ENCODE measurements at places on chromosomes 16 and 17.

GRCh38 chr16:12458591-12459358 lies 344.9 kb downstream of the CPPED1 start:
- DNase-seq = no peak

DNA sequence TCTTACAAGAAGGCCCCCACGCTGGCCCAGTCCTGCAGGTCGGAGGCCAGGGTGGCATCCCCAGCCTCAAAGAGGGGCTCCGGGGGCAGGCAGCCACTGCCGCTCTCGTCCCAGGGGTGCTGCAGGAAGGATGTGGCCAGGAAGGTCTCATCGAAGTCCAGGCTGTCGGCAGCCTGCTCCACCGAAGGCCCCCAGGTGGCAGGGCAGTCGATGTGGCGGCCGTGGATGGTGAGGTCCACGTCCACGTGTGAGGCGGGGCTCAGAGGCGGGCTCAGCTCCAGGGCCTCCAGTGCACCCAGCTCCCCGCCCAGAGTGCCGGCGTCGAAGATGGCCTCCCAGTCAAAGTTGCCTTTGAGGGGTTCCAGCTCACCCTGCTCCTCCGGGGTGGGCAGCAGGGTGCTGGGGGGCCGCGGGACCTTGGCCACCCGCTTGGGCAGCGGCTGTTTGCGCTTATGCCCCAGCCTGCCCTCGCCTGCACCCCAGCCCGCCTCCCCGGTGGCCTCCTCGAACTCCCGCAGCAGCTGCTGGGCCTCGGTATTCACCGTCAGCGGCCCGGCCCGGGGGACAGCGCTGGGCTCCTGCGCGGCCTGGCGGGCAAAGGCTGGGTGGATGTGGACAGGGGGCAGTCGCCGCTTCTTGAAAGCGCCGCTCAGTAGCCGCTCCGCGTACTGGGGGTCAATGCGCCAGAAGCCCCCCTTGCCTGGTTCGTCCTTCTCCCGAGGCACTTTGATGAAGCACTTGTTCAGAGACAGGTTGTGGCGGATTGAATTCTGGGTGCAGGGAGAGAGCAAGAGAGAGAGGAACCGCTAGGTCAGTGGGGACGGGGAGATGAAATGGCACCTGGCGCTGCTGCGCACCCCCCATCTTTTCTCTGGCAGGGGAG lies 3.5 kb downstream of the FOXJ1 start:
- no peak for DNase-seq

- DNase-seq = no peak
Observed at GRCh38 chr16:83533193-83533592, 274.6 kb upstream of the HSBP1 start.

- no peak for DNase-seq
Observed at GRCh38 chr17:77449908-77450741, 309.4 kb downstream of the SEC14L1 start.

- no peak for DNase-seq
Observed at GRCh38 chr16:51753467-51754127, 602.5 kb upstream of the SALL1 start.

DNA sequence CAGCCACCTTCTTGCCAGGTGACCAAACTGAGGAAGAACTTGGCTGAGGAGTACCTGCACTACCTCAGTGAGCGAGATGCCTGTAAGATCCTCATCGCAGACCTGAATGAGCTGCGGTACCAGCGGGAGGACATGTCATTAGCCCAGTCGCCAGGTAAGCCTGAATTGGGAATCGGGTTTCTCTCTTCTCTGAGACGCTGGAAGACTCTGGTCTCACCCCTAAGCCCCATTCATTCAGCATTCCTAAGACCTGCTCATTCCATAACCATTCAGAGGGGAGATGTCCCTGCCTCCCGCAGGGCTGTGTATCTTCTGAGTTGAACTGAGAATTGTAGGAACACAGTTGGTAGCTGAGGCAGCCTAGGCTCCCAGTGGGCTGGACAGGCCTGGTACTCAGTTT lies 17.0 kb upstream of the THAP11 start:
- DNase-seq = no peak

- DNase-seq = no peak
Observed at GRCh38 chr16:20878682-20879147, 21.4 kb downstream of the DCUN1D3 start.

GRCh38 chr17:46942441-46943217 lies 19.7 kb downstream of the GOSR2 start:
- peak; percentile 17 for DNase-seq

GRCh38 chr16:29312835-29313558 lies 93.5 kb downstream of the NPIPB11 start:
- DNase-seq = no peak

DNA sequence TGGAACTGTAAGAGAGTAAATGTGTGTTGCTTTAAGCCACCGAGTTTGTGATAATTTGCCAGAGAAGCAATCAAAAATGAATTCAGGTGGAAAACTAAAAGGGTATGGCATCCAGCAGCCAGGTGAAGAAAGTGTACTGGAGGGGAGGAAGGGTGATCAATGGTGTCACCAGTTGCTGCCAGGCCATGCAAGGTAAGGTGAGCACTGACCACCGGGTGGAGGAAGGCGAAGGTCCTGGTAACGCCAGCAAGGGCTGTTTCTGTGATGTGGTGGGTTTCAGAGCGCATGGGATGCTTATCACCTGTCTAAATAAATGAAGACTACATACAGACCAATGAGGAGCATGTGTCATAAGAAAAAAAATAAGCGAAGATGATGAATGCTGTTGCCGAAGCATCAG lies 6.9 kb downstream of the FA2H start:
- no peak for DNase-seq

DNA sequence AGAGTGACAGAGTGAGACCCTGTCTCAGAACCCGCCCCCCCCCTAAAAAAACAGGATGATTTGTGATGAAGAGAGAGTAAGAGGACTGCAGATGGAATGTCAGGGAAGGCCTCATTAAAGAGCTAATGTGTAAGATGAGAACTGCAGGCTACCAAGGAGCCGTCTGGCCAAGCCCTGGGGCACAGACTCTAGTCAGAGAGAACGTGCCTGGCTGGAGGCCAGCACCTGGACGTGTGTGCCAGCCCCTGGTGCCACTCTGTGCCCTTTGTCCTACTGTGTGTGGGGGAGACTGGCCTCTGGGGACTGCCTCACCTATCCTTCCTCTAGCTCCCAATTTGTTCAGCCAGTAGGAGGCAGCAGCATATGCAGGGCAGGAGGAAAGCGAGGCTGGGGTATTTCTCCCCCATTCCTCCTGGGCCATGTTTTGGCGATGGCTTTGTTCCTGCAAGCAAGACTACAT lies 37.1 kb downstream of the KNOP1 start:
- DNase-seq = no peak

GRCh38 chr16:75805946-75806345 lies 79.7 kb upstream of the CPHXL start:
- no peak for DNase-seq

DNA sequence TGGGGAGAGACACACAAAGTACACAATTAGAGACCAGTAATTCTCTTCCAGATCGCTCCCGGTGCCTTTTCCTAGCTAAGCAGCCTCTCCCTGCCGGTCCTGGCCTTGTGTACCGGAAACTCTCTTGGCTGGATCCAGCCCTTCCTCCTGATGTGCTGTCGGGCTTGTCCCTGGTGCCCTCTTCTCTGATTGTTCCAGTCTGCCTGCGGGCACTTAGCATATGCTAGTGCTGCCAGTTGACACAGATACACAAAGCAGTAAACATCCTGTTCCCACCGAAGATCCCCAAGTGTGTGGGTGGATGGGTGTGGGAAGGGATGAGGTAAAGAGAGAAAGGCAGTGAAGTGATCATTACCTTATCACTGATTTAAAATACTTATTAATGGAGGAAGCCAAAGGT lies 9.7 kb downstream of the HS3ST3B1 start:
- no peak for DNase-seq

DNA sequence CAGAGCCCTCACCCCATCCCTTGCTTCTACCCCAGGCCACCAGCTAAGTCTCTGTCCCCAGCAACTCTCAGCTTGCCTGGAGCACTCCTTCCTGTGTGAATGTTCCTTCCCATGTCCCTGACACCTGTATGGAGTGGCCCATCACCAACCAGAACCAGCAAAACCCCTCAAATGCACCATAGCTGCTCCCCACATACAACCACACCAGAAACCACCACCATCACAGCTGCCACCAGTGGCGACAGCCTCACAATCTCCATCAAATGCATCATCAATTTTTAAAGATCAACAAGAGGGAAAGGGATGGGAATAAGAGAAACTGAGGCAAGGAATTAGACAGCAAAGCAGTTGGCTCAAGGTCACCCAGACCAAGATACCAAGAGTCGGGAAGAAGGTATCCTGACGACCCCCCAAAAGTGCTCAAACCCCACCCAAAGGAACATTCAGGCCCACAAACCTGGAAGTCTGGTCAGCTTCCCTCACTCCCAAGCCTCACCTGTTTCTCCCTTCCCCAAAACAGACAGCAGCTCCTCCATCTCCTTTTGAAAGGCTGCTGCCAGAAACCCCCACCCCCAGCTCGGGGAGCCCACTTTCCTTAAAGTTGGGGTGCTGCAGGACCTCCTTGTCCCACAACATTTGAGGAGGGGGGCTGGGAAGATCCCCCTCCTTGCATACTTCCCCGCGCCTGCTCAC lies 1.8 kb downstream of the SRCIN1 start:
- DNase-seq = no peak

DNA sequence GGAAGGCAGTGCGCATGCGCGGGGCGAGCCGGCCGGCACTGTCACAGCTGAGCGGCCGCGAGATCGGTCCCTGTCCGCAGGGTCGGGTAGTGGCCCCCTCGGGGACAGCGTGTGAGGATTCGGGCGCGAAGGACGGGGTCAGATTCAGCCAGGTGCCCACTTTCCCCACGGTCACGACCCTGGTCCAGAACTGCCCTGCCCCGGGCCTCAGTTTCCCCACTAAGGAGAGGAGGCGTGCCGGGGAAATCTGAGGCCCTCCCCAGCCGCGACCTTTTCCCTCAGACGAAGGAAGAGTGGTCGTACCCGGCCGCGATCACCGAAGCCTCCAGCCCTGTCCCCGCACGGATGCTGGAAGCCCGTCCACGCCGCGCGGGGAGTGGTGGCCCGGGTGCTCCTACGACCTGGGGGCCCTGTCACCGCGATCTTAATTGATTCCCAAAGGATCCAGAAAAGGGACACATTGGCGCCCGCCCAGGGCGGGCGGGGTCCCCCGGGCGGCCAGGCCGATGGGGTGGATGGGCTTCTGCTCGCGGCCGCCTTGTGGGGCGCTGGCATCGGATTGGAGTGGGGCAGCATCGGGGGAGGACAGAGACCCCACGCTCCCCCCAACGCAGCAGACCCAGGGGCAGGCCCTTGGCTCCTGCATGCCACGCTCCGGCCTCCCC lies 57.7 kb downstream of the SRL start:
- no peak for DNase-seq

GRCh38 chr16:49854796-49855203 lies 1.1 kb downstream of the ZNF423 start:
- no peak for DNase-seq

DNA sequence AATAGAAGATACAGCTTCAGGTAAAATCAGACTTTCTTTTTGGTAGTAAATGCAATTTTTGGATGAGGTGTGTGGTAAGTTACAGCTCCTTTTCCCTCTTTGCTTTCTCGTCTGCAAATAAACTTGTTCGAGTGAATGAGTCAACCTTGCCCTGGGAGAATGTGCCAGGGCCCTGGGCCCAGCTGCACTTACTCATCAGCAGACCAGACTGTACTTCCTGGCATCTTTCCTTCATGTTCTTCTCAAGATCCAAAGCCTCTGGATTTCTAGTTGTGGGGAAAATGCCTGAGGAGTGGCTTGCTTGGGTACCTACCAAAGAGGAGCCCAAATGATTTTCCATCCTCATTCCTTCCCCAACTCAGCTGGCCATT lies 5.4 kb upstream of the G6PC1 start:
- no peak for DNase-seq

DNA sequence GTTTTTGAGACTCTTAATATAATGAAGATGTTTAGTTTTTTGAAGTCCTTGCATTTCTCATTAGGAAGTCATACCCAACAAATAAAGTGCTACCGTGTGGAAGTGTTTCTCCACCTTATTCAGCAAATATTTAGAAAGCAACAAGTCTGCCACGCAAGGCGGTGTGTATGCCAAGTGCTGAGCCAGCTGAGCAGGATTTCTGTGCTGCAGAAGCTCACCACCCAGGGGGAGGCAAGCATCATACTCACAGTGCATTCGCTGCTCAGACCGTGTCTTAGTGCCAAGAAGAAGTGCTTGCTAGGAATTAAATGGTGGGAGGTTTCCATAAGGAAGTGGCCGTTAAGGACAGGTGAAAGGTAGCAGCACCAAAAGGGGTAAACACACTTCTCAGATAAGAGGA lies 111.2 kb downstream of the ARHGAP44 start:
- DNase-seq = no peak

DNA sequence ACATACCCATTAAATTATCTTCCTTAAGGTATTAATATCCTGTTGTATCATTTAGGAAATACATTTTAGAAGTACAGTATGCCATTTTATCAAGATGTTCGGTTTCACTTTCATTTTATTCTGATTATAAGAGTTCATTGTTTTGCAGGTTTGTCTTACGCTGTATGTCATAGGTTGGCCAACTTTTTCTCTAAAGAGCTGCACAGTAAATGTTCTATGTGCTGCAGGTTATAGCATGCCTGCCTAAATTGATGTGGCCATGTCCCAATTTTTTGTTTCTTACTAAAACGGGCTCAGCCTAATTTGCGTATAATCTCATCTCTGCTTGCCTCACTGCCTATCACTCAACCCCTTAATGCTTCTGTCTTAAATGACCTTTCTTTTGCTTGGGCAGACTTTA lies 126.4 kb downstream of the USP22 start:
- DNase-seq = no peak

GRCh38 chr16:66294507-66294906 lies 72.0 kb upstream of the CDH5 start:
- DNase-seq = no peak

GRCh38 chr17:78256707-78257591 lies 25.5 kb downstream of the TMEM235 start:
- no peak for DNase-seq

DNA sequence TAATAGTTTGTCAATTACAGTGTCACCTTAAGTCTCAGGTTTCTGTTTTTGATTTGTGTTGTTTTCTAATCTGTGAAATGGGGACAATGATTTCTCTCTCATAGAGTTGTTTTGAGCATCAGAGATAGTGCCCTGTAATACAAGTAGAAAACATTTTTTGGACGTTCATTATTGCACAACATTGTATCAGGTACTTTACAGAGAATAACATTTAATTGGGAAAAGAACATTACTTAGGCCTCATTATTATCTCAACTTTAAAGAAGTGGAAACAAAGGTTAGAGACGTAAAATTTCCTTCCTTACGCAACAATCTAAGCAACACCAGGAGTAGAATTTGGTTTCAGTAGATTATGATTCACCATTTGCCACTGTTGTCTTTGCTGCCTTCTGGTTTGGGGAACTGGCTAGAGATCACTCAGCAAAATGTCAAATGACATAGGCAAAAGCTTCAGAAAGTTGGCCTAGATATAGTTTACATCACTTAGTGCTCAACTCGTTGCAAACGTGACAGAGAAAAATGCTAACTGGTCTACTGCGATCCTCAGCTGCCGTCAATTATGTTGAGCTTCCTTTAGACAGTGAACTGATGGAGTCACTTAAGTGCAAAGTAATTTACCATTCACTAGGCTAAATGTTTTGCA lies 1026.8 kb downstream of the CDH11 start:
- DNase-seq = no peak

GRCh38 chr17:22300731-22301352 lies 608.5 kb downstream of the KCNJ18 start:
- no peak for DNase-seq

All from activated gamma-delta T cell treated with anti-CD3 and anti-CD28 coated beads, Interleukin-2, amount 50 U/mL, for 16 hours (primary cell).